ENCODE measurements at places on chromosomes 16 and 17.

- DNase-seq, result no peak
These were observed 668 bp downstream of the SPATA2L start for GRCh38 chr16:89700649-89701424.

GRCh38 chr16:63890723-63891122, 1231.1 kb downstream of the CDH11 start:
- no peak for DNase-seq

DNA sequence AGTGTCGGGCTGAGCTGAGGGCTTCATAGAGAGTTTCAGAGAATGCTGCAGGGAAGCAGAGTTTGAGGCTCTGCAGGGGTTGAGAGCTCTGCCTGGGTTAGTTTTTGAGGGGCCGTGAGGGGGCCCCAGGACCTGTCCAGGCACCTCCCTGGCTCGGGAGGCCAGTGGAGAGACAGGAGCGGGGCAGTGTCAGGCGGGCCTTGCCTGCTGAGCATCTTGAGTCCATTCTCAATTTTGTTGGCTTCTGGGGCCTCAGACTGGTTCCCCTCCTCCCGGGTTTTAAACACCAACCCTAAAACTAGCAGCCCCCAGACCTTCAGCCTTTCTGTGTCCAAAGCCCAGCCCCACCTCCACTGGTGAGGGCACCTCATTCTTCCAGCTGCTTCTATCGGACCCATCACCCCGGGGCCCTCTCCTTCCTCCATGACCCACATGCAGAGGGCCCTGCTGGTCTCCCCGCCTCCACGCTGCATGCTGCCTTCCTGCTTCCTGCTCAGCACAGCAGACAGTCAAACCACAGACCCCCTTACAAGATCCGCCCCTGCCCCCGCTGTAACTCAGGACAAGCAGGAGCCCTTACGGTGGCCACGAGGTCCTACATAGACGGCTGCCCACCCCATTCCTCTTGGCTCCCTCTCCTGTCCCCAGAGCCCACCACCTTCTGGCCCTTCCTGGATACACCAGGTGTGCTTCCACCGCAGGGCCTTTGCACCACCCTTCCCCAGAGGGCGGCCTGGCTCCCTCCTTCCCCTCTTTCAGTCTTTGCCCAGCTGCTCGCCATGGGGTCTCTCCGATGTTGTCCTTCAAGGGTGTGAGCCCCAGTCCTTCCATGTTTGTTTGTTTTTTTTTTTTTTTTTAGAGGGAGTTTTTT, 3.8 kb downstream of the RNF213 start:
- no peak for DNase-seq

DNA sequence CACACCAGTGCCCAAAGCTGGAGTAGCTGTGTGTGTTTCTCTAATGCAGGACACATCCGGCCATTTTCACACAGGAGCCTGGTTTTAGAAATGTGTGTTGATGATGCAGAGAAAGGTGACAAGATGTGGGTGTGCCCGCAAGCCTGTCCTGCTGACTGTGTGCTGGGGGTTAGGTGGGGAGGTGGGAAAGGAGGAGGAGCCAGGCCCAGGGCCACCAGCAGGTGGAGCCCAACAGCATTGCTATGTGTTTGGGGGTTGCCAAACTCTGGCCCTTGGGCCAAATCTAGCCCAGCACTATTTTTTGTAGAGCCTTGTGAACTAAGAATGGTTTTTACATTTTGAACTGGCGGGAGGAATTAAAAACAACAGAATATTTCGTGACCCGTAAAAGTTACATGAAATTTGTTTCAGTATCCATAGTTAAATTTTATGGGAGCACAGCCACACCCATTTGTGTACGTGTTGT, 61.7 kb upstream of the LGALS9 start:
- DNase-seq, result no peak

GRCh38 chr16:3988011-3988410, 107.5 kb upstream of the CREBBP start:
- DNase-seq, result no peak
